Neuronal stem cell (in vitro differentiated cells): ENCODE measurements at places on chromosomes 3 and 15.

DNA sequence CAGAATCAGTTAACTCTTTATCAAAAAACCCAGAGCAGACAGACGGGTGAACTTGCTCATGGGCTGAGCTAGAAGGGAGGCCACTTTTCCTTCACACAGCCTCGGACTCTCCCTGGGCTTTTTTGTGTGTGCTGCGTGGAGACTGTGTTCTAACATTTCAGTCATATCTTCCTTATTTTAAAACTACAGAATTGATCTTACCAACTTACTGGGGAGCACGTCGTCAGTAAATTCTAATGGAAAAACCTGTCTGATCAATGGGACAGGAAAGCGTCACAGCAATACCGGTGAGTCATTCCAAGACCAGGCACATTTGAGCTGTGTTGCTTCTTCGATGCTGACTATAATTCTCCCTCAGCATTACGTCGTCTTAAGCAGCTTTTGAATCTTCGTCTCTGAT lies 145.1 kb downstream of the LPP start:
- no peak for DNase-seq

DNA sequence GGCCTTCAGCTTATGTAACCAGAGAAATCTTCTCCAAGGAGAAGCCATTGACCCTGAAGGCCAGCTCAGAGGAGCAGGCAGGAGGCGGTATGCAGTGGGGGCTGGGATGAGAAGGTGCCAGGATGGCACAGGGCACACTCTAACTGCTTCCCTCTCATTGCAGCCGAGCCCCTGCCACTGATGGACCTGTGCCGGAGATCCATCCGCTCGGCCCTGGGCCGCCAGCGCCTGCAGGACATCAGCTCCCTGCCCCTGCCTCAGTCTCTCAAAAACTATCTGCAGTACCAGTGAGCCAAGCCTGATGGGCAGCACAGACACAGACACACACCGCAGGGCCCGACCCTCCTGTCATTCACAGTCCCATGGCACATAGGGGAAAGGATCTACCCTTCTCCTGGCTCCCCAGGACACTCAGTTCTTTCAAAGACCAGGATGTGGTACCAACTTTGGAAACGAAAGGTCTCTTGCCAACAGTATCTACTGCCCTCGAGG lies 84.6 kb upstream of the PXYLP1 start:
- no peak for DNase-seq

GRCh38 chr15:38625886-38626285 lies 61.3 kb upstream of the RASGRP1 start:
- DNase-seq = no peak

DNA sequence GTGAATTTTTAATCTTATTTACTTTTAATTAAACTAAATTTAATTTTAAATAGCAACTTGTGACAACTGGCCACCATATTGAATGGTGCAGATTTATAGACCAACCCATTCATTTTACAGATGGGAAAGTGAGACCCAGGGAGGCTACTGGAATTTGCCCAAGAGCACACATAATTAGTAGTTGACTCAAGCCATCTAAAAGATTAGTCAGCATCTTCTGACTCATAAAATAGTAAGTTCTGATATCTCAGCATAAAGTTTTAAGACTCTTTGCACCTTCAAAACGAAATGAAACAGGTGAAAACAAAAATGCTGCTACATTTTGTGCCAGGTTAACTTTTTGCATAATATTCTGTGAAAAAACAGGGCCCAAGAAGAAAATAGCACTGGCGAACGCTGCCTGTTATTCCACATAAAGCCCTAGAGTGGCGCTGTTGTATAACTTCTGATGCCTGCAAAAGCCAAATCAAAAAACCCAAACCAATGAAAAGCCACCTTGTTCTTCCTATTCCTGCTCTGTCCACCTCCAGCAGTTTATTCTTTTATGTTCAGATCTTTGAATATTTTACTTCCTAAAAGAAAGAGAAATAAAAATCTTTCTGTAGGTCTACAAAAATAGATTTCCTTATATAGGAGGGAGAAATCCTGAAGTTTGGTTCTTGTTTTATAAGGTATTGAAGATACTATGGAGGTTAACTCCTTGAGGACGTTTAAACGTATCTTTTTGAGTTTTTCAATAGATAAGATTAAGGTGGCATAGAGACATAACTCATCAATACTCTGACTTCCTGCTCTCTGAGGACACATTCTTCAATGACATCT lies 62.8 kb downstream of the OTOL1 start:
- peak; percentile 43 for DNase-seq

- DNase-seq = no peak
Measured at GRCh38 chr3:72475258-72476138, 372.7 kb downstream of the SHQ1 start.

GRCh38 chr15:74808078-74808839 lies 4.4 kb upstream of the LMAN1L start:
- DNase-seq = no peak

GRCh38 chr3:154791611-154792010 lies 288.5 kb upstream of the MME start:
- DNase-seq = no peak

GRCh38 chr15:57640930-57641682 lies 49.4 kb downstream of the MYZAP start:
- peak; percentile 15 for DNase-seq
